ENCODE measurements at places on chromosomes 3 and 15.

DNA sequence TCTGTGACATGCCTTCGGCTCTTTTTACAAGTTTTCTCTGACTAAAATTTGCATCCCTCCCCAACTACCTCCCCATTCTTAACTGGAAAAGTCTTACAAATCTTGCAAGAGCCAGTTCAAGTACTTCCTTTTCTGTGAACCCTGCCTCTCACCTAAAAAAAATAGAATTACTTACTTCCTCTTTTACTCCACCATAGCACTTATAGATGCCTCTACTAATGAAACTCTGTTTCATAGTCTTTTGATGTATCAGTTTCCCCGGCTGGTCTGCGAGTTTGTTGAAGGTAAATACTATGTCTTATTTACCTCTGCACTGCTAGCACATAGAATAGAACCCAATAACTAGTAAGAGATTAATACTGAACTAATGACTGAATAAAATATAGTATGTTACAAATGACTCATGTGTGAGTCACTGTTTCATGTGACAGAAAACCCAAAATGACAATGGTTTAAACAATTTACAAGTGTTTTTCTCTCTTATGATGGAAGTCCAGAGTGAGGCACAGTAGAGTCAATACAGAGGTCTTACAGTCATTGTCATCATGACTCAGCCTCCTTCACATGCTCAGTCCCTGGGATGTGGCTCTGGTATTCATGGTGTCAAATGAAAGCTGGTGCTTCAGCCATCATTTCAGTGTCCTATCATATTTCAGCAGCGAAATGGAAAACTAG lies 393.5 kb downstream of the RSL24D1 start:
- no peak for DNase-seq

DNA sequence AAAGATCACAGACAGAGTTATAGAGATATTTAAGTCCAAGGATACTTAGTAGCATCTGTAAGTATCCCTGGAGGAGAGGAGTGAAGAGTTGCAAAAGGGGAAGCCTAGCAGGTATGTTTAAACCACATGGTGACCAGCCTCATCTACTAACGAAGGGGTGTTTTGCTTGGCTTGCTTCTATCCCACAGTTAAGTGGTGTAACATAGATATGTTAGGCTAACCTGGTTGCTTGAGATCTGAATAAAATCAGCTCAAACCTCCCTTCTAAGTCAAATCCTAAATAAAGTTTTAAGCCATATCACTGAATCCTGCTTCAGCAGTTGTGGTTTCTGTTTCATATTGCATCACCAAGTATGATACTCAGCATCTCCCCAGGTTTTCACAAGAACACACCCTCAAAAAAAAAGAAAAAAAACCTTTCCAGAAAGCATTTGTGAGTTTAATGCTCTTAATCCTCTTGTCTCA lies 880.2 kb downstream of the ROBO1 start:
- DNase-seq: no peak

DNA sequence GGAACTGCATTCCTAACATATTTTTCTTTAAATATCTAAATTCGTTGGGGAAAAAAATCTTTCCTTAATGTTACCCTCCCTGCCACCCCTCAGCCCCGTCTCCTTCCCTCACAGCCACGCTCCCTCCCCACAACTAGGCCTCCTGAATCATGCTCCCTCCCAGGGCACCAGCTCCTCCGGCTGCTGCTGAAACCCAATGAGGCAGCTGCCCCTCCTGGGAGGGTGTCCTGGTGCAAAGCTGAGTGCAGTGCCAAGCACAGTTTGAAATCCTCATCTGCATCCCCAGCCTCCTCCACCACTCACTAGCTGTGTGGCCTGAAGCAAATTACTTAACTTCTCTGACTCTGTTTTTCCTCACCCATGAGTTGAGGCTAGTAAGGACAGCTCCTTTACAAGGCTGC lies 2.7 kb upstream of the NR2E3 start:
- DNase-seq: no peak

DNA sequence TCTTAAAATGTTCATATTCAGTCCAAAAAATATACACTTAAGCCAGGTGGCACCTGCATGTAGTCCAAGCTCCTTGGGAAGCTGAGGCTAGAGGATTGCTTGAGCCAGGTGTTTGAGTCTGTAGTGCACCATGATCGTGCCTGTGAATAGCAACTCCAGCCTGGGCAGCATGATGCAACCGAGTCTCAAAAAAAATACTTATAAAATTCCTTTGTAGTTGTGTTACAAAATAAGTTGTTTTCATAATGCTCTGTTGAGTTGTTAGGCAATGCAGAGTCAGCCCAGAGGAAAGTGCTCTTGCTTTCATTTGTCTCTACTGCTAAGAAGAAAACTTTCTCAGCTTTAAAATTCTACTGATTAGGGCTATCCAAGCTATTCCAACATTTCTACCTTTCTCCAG lies 442.8 kb upstream of the ARRDC4 start:
- no peak for DNase-seq

GRCh38 chr3:37521429-37521828 lies 340.3 kb upstream of the CTDSPL start:
- no peak for DNase-seq

GRCh38 chr15:70437089-70437488 lies 326.3 kb downstream of the UACA start:
- no peak for DNase-seq

GRCh38 chr3:153573481-153573880 lies 411.5 kb downstream of the RAP2B start:
- no peak for DNase-seq

- DNase-seq: no peak
These were observed 133.0 kb upstream of the THBS1 start for GRCh38 chr15:39447881-39448280.

GRCh38 chr3:53780171-53780570 lies 66.0 kb downstream of the CHDH start:
- no peak for DNase-seq
